ENCODE measurements at places on chromosomes 7 and 10. TPM values are rescaled to one million over a fixed set of nuclear protein-coding genes. Genes with fewer than 3 reads are reported as not detected.

The ALOX5 gene
- 1.3 TPM for total RNA-seq

The DDC gene
- total RNA-seq, result not detected

The FKBP9 gene
- total RNA-seq, result 0.94 TPM

DNA sequence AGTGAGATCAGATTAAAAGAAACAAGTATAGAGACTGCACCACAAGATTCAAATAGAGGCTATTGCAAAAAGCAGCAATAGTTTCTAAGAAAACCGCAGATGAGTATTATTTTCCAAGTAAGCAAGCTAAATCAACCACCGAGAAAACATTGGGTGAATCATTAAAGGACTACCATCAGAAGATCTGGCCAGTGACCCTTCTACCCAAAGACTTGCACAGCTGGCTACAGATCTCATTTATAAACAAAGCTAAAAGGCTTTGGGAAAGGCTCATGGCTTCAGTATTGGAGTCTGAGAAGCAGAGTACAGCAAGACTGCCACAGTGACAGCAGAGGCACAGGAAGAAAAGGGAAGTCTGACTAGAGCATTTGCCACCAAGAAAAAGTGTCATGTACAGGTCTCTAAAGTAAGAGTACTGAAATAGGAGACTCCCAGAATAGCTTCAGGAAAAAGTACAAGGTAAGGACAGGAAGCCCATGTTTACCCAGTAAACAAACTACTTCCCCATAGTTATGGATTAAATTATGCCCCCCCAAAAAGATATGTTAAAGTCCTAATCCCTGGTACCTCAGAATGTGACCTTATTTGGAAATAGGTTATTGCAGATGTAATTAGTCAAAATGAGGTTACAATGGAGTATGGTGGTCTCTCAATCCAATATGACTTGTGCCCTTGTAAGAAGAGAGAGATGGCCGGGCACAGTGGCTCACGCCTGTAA lies 19.0 kb downstream of the STEAP1 start:
- DNase-seq, result no peak

- DNase-seq, result no peak
Measured at GRCh38 chr10:98006266-98006665, 24.2 kb downstream of the CRTAC1 start.

GRCh38 chr10:78173360-78174015 lies 139.8 kb downstream of the RPS24 start:
- no peak for DNase-seq

- no peak for DNase-seq
Measured at GRCh38 chr10:110010486-110011378, 2.9 kb downstream of the ADD3 start.

GRCh38 chr7:151051108-151051507 lies 2.8 kb downstream of the ASIC3 start:
- DNase-seq, result peak; percentile 73

- no peak for DNase-seq
Measured at GRCh38 chr10:59754951-59755350, 1.7 kb upstream of the MRLN start.

GRCh38 chr10:63227207-63227895 lies 94.2 kb downstream of the NRBF2 start:
- no peak for DNase-seq

GRCh38 chr10:5683065-5683464 lies 1.6 kb upstream of the TASOR2 start:
- DNase-seq, result no peak

DNA sequence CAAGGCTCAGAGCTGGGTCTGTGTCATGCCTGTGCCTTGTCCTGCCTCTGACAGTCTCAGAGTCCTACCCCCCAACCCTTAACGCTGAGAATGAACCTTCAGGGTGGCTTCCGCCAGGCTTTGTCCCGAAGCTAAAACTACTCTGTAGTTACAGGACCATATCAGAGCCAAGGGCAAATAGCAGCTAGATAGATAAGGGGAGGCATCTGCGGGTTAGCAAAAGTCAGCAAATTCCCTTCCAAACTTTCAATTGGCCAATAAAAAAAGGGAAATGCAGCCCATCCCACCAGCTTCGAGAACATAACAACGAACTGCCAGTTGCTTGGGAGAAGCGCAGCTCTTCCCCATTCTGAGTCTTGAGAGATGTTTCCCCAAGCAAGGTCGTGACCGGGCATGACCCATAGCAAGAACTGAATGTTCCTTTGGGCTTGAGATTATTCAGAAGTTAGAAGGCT lies 17.7 kb downstream of the CCL24 start:
- DNase-seq, result no peak

DNA sequence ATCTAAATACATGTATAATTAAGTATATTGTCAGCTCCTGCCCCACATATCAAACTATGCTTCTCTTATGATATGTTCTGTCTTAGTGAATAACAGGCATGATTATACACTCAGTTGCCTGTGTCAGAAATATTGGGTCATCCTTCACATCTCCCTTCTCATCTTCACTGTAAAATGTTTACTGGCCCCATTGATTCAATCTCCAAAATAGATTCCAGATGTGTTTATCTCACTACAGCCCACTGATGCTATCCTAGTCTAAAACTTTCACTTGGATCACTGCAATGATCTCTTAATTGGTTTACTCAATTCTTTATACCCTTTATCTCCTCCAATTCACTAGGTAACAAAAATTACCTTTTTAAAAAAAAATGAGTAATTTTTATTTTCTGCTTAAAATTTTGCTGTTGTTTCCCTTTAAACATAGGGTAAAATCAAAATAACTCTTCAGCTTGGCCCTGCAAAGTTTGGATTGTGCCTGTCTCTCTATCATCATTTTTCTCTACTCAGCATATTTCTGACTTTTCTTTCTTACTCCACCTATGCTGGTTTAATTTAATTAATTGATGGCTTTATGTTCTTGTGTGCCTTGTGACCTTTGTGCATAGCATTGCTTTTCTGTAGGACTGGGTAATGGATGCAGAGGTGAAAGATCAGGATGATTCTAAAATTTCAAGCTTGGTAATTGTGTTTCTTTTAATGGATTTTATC lies 233.9 kb upstream of the FOXP2 start:
- no peak for DNase-seq

GRCh38 chr7:91050677-91051076 lies 213.6 kb upstream of the FZD1 start:
- DNase-seq, result no peak

- no peak for DNase-seq
Measured at GRCh38 chr7:66033471-66034385, 41.9 kb upstream of the ASL start.

- DNase-seq, result no peak
Measured at GRCh38 chr10:106167946-106168345, 996.6 kb downstream of the SORCS1 start.

Data from activated CD4-positive, alpha-beta memory T cell treated with anti-CD3 and anti-CD28 coated beads for 36 hours (primary cell).